Stimulated activated CD4-positive, alpha-beta T cell treated with anti-CD3 and anti-CD28 coated beads, TNF-alpha, amount 100 ng/mL, for 4 hours (primary cell): ENCODE measurements at places on chromosomes 7 and 10.

- DNase-seq = no peak
Measured at GRCh38 chr7:140022582-140023211, 40.1 kb downstream of the PARP12 start.

- DNase-seq = no peak
Measured at GRCh38 chr10:2476812-2477553, 590.4 kb upstream of the PFKP start.

DNA sequence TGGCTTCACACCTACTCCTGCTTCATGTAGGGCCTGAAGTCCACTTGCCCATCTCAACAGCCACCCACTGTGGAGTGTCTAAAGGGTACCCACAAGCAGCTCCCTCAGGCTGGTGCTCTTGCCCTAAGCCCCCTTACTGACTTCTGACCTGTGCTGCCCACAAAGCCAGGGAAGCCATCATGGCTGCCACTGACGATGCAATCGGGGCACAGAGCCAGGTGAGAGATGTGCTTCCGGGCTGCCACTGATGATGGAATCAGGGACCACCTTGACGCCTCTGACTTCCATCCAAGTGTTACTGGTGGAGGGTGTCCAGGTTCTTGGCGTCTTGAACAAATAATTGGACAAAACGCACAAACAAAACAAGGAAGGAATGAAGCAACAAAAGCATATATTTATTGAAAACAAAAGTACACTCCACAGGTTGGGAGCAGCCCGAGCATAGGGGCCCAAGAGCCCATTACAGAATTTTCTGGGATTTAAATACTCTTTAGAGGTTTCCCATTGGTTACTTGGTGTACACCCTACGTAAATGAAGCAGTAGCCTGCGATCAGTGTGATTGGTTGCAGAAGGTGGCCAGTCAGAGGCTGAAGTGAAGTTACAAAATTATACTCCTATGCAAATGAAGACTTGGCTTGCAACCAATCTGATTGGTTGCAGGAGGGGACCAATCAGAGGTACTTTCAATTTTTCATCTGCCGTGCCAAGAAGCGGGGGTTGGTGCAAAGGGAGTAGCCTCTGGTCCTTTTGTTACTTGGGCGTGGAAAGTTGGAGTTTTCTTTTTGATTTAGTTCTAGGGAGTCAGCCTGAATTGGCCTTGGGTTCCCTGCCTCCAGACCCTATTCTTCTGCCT, 4.5 kb downstream of the CPA2 start:
- no peak for DNase-seq

DNA sequence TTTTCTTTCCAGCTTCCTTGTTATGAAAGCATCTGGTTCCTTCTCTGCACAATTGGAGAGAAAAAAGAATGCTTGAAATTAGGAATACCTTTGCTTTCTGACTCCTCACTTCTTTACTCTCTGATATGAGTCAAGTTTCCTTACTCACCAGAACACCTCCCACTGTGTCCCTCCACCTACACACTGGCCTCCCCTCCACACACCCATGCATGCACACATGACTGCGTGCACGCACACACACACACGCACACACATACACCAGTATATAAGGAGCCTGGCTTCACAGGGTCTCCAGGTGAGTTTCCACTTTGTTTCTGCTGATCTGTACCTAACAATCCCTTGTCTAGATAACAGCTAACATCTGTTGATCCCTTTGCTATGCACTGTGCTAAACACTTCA, 11.4 kb upstream of the PTER start:
- DNase-seq = no peak

GRCh38 chr10:76324283-76324682, 892.9 kb downstream of the LRMDA start:
- no peak for DNase-seq

DNA sequence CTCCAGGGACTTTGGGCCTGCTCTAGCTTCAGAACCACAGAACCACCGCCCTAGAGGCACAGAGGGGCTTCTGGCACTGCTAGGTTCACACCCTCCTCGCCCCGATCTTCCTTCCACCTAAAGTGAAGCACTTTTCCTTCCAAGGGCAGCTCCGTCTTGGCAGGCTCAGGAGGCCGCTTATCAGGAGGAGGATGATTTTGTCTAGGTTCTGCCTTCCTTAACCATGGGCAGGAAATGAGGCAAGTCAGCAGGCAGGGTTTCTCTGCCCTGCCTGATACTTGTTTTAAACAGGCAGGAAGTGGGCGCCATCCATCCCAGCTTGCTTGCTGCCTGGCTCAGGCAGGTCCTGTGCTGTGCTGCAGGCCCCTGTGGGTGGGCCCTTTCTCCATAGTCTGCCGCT, 8.3 kb upstream of the ATP6V0E2 start:
- DNase-seq = no peak

DNA sequence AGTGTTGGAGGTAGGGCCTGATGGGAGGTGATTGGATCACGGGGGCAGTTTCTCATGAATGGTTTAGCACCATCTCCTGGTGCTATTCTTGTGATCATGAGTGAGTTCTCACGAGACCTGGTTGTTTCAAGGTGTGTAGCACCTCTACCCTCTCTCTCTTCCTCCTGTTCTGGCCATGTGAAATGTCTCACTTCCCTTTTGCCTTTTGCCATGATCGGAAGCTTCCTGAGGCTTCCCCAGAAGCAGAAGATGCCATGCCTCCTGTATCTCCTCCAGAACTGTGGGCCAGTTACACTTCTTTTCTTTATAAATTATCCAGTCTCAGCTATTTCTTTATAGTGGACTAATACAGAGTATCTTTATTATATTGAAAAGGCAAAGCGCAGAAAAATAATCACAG, 90.1 kb downstream of the FAM171A1 start:
- DNase-seq = no peak

DNA sequence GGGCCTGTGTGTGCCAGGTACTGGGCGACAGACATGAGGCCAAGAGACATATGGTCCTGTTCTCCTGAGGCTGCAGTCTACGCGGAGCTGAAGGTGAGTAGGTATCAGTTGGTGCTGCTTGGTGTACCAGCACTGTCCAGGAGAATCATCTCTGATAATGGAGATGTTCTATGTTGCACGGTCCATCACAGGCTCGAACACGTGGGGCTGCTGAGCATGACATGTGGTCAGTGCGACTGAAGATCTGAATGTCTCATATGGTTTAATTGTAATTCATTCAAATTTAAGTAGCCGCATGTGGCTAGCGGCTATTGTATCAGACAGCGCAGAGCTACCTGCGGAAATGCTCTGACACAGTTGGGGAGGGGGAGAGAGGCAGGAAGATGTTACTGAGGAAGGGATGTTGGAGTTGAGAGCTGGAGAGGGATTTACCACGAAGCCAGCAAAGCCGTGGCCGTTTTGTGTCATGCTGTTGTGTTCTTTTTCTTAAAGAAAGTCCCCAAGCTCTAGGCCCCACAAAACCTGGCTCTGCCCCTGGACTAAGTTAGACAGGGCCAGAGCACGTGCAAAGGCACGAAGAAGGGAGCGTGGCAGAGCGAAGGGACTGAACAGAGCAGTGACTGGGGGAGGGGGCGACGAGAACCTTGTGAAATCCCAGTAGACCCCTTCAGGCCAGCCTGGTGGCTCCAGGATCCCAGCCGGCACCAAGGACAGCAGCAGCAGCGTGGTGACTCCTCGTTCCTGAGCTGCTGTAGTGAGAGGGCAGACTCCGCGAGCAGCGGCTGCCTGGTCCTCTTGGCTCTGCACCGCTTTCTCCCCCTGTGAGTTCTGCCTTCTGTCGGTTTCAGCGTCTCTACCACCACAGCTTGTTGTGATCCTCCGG, 20.0 kb downstream of the SMKR1 start:
- DNase-seq = no peak

DNA sequence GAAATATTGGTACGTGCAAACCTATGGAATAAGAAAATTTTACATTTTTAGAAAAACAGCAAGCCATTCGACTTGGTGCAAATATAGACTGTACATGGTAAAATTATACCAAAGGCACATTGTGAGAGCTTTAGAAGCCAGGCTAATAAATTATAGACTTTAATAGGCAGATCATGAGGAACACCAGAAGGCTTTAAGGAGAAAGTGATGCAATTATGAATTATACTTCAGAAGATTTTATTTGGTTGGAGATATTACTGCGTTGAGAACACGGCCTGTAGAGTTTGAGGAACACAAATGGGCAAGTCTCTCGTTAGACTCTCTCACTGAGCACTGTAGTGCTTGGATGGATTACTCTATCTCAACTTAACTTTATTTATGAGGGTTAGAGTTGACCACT, 141.7 kb downstream of the MACC1 start:
- no peak for DNase-seq

DNA sequence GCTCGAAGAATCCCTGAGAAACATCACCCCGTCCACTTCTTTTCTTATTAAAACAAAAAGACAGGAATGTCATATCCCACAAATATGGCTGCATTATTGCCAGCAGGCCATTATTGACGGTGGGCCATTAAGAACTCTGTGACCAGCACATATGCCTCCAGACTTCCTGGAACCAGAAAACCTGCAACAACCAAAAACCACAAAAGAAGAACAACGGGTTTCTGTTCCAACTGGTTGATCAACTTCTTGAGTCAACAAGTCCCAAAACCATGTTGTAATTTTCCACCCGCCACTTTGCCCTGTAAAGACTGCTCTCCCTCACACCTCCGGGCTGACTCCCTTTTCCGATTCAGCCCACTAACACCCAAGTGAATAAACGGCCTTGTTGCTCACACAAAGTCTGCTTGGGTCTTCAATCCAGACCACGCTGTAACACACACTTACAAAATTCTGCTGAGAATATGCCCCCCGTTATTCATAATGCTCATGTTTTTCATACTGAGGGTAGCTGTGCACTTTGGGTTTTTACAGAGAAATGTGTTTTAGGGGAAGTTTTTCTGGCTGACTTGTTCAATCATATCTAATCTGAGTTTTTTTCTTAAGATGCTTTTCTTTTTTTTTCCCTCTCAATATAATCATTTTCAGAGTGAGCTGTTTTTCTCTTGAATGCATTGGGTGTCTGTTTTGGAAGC, 20.7 kb downstream of the ZNF107 start:
- no peak for DNase-seq

DNA sequence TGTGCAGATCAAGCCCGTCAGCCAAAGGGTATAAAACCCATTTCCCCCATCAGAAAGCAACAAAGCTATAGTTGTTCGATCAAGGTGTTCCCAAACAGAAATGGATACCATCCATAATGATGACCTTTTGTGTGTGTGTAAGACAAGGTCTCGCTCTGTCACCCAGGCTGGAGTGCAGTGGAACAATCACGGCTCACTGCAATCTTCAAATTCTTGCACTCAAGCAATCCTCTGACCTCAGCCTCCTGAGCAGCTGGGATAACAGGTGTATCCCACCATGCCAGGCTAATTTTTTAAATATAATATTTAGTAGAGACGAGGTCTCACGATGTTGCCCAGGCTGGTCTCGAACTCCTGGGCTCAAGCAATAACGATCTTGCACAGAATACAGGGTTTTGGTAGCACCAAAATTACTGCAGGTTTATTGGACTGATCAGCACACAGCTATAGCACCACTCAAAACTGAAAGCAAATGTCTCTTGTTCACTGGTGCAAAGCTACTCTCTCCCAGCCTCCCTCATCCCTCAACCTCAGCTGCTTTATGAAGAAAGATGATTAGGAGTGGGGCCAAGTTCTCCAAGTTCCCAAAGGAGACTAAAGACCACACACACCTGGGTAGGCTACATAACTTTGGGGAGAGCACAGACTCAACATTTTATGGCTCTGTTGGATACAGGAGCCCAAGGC, 80.5 kb downstream of the ABI1 start:
- DNase-seq = no peak

GRCh38 chr10:79075418-79075817, 6.7 kb downstream of the ZMIZ1 start:
- DNase-seq = no peak

DNA sequence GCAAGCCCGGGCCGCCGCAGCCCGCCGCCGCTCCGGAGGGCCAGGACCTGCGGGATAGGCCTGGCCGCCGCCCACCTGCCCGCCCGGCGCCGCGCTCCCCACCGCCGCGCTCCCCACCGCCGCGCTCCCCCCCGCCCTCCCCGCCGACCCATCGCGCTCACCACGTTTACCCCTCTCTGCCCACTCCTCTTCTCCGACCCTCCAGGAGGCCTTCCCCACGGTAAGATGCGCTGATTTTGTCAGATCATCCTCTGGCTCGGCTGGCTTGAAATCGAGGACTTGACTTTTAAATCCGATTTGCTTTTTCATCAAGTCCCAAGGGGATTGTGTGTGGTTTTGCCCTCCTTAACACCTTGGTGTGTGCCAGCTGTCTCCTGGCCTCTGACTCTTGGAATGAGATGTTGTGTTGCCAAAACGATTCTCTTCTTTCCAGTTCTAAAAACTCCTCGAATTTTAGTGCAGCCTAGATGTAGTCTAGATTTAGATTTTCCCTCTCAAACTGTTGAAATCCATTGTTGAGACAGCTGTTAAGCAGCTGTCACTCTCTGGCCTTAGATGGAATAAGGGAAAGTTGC, 738 bp downstream of the POM121 start:
- no peak for DNase-seq

- DNase-seq = no peak
Measured at GRCh38 chr7:16051561-16052255, 365.2 kb upstream of the MEOX2 start.

- DNase-seq = no peak
Measured at GRCh38 chr10:112779025-112779770, 170.8 kb upstream of the TCF7L2 start.

DNA sequence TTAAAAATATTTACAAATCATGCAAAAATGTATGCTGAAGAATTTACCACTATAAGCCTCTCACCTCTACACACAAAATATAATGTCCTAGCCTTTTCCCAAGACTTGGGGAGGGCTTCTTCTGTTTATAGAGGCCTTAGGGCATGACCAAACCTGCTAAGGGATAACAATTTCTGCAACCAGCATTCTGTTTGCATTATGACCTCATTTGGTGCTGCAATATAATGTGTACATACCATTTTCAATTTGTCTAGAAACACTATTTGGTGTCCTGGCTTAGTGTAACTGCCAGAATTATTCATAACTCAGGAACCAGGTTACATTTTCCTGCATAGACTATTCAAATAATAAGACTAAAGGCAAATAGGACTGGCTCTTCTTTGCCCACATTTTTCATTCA, 446.6 kb upstream of the SORCS1 start:
- DNase-seq = no peak

GRCh38 chr10:34126371-34127151, 688.5 kb downstream of the PARD3 start:
- DNase-seq = no peak

DNA sequence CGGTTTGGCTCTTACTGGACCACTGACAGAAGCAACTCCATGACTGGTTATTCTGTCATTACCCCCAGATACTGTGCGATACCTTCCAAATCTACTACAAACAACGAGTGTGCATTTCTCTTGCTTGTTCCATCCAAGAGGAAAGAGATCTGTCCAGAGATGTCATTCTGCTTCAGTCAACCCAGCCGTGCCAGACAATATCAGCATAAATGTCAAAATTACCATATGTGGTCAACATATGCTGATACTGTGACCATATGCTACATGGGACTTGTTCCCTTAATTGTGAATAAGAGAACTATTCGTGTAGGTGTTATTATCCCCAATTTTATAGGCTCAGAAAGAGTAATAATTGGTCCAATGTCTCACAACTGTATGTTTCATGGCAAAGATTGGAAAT, 143.2 kb upstream of the PRSS1 start:
- DNase-seq = no peak
